Stimulated activated CD4-positive, alpha-beta T cell treated with anti-CD3 and anti-CD28 coated beads, Interleukin-2, amount 100 ng/mL, for 24 hours (primary cell): ENCODE measurements at places on chromosomes 6 and 20.

DNA sequence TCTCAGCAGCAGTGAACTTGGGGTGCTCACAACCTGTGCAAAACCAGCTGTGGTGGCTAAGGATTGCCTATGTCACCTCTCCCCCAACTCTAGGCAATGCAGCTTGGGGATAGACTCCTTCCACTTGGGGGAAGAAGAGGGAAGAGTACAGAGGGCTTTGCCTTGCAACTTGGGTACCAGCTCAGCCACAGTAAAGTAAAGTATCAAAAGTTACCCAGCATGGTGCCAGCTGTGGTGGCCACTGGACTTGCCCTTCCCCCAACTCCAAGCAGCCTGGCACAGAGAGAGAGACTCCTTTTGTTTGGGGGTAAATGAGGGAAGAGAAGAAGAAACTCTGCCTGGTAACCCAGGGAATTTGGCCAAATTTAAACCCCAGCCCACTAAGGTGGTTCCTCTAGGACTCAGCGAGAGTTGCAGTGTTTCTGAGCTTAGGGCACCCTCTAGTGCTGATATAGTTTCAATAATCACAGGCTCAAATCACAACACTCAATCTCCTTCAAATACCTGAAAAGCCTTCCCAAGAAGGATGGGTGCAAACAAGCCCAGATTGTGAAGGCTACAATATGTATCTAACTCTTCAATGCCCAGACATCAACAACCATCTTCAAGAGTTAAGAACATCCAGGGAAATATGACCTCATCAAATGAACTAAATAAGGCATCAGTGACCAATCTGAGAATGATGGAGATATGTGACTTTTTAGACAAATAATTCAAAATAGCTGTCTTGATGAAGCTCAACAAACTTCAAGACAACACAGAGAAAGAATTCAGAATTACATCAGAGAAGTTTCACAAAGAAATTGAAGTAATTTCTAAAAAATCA, 7.6 kb upstream of the DEFB129 start:
- no peak for DNase-seq

DNA sequence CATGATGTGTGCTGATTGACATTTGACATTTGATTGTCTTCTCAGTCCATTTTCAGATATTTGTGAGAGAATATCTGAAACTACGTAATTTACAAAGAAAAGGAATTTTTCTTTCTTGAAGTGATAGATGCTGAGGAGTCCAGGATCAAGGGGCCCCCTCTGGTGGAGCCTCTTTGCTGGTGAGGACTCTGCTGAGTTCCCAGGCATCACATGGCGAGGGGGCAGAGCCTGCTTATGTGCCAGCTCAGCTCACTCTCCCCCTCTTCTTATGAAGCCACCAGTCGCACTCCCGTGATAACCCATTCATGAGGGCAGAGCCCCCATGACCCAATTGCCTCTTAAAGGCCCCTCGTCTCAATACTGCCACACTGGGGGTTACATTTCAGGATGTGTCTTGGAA, 91.3 kb downstream of the RPP40 start:
- no peak for DNase-seq

DNA sequence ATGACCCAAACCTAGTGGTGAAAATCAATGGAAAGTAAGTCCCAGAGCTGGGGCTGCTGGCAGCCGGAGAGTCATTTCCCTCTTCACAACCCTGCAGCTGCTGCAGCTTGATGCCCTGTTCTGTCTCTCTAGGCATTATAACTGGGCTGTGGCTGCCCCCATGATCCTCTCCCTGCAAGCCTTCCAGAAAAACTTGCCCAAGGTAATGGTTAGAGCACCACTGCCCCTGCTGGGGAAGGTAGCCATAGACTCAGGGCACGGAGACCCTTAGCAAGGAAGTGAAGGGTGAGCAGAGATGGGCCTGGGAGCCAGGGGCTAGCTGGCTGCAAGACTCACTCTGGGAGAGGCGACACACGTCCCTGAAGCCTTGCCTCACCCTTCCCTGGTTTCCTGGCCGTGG, 12.0 kb downstream of the LPIN3 start:
- no peak for DNase-seq

DNA sequence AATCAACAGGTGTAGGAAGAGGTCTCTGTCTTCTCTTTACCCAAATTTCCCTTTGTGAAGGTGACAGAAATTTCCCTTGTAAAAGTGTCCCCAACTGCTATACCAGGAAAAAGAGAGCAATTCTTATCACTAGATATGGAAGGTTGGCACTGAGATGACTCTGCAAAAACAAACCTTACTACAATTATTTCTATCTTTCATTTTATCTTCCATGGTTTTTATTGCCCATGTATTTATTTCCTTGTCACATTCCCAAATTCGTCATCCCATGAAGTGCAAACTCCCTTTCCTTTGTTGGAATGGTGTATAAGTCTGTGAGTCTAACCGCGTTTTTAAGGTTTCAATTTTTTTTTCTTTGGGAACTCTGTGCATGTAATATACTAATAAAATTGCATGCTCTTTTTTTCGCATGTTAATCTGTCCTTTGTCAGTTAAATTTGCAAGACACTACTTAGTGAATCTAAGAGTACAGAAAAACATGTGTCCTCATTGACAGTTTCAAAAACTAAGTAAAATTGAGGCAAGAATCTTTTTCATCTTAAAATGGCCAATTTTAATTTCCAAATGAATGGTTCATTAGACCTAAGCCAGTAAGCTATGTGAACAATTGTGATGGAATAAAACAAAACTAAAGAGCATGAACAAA, 35.4 kb upstream of the HFE start:
- DNase-seq = no peak

- no peak for DNase-seq
Observed at GRCh38 chr6:14524319-14524718, 406.7 kb downstream of the CD83 start.
